ENCODE measurements at places on chromosomes 7 and 10.

DNA sequence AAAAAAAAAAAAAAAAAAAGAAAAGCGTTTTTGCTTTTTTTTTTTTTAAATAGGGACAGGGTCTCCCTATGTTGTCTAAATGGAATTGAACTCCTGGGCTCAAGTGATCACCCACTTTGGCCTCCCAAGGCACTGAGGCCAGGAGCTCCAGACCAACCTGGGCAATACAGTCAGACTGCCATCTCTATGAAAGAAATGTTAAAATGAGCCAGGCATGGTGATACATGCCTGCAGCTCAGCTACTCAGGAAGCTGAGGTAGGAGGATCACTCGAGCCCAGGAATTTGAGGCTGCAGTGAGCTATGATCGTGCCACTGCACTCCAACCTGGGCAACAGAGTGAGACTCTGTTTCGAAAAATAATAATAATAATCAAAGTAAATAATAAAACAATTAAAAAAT, 16.5 kb upstream of the LMTK2 start:
- no peak for DNase-seq

- no peak for DNase-seq
Observed at GRCh38 chr10:119651514-119652360, 557 bp downstream of the BAG3 start.

DNA sequence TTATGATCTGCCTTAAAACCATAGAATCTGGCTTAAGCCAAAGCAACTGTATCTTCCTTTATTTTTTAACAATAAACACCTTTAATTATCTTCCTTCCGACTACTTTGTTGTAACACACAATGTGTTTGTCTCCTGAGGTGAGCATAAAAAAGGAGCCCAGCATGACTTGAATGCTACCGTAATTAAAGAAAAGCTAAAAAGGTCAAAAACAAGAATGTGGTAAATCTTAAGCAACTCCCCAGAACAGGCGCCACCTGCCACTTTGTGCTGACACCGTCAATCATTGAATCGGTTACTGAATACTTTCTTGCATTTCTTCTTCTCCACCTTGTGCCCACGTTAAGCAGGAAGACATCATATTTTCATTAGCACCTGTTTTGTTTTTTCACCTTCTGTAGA, 569.9 kb upstream of the C7orf33 start:
- no peak for DNase-seq

DNA sequence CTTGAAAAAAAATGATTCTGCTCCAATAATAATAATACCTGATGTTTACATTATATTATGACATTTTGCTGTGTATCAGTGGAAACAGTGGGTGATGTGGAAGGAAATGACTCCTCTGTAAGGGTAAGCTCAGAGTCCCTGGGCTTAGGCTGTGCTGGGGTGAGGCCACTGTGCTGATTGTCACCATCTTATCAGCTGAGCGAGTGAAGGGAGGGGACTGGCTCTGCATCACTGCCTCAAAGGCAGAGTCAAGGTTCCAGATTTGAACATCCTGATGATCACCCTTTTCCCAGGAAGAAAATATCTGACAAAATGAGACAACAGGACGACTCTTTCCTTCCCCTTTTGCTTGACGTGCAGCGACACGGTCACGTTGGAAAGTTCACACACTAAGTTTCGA, 24.0 kb upstream of the HABP2 start:
- no peak for DNase-seq

DNA sequence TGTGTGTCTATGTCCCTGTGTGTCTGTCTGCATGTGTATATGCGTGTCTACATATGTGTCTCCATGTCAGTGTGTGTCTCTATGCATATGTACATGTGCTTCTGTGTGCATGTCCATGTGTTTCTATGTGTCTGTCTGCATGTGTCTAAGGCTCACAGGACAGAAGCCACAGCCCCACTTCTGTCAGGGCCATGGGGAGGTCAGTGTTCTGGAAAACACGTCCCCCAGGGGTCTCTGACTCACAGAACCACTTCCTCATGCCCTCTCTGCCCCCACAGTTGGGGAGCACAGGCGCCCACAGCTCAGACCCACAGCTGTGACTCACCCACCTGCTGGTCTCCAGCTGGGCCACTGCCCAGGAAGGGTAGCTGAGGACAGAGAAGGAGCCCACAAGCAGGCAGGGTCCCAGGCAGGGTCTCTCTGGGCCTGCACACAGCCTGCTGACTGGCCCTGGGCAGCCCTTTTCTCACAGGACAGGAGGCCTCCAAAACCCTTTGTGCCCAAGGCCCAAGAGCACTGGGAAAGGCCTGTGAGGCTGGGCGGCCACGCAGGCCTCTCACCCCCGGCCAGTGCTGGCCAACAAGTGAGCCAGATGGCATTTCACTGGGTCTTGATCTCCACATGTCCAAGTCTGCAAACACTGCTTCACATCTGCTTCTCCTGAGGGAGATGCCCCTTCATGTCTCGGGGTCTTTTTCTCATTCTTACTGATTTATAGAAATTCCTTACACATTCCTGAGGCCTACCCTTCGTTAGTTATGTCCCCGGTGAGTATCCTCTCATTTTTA, 102.9 kb upstream of the FAM20C start:
- no peak for DNase-seq

DNA sequence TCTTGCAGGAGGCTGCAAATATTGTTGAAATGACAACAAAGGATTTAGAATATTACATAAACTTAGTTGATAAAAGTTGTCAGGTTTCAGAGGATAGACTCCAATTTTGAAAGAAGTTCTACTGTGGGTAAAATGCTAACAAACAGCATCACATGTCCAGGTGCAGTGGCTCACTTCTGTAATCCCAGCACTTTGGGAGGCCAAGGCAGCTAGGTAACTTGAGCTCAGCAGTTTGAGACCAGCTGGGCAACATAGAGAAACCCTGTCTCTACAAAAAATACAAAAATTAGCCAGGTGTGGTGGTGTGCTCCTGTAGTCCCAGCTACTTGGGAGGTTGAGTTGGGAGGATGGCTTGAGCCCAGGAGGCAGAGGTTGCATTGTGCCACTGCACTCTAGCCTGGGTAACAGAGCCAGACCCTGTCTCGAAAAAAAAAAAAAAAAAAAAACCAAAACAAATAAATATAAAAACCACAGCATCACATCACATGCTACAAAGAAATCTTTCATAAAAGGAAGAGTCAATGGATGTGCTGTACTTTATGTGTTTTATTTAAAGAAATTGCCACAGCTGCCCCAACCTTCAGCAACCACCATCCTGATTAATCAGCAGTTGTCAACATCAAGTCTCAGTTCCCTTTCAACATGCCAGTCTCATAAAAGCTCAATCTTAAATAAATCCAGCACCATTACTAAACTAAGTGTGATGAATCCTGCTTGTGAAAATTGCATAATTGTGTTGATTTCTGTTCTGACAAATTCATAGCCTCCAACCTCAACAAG, 83.2 kb upstream of the MBL2 start:
- DNase-seq = no peak

DNA sequence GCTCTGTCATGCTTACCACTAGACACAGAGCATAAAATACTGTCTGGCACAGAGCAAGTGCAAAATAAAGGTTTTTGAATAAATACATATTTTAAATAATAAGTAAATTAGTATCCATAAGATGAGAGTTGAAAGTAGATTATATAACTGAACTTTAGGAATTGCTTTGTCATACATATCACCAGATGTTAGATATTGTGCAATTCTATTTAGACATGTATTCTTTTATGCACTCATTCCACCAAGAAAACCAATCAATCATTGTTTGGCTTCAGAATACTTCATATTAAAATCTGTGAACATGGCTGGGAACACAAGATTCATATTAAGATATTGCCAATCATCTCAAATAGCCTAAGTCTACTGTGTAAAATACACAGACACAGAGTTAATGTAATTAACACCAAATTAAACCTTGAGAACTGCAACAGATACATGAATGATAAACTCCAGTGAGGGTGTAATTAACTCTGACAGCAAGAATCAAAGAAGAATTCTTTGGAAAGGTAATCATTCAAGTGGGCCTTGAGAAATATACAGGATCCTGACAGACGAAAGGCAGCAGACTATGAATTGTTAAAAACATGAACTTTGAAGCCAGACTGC, 201.0 kb upstream of the PTN start:
- no peak for DNase-seq

- DNase-seq = no peak
Observed at GRCh38 chr10:124104011-124104627, 10.7 kb upstream of the CHST15 start.

- DNase-seq = no peak
Observed at GRCh38 chr7:34453150-34453549, 204.9 kb upstream of the NPSR1 start.

DNA sequence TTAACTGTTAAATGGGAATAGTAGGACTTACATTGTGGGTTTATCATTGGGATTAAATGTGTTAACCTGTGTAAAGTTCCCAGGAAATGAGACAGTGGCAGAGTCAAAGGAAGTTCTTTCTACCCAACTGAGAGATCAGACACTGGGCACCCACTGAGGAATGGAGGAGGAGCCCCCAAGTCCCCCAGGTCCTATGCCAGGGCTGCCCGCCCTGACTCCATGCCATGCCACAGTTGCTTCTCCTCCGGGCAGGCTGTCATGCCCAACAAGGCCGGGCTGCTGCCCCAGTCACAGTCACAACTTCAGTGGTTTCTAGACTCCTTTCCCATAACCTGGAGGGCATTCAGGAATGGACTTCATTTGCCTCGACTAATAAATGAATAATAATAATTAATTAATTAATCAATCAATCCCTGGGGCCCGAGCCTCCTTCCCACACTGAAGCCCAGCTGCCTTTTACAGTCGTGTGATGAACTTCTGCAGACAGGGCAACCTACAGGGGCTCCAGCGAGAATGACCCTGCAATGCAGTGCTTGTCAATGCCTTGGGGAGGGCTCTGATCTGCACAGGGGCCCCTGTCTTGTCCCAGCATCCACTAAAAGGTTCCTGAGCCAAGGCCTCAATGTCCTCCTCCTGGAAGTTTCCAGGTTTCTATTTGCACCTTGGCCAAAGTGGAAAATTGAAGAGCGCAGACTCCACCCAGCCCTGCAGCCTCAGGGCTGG, 32.4 kb downstream of the DRGX start:
- DNase-seq = no peak

- DNase-seq = no peak
Observed at GRCh38 chr7:4204513-4205165, 477.5 kb upstream of the FOXK1 start.

- DNase-seq = no peak
Observed at GRCh38 chr10:29276251-29276850, 12.5 kb upstream of the LYZL1 start.

GRCh38 chr7:40810274-40810673, 675.5 kb downstream of the SUGCT start:
- DNase-seq = no peak

GRCh38 chr7:158617737-158618128, 30.1 kb upstream of the PTPRN2 start:
- no peak for DNase-seq

DNA sequence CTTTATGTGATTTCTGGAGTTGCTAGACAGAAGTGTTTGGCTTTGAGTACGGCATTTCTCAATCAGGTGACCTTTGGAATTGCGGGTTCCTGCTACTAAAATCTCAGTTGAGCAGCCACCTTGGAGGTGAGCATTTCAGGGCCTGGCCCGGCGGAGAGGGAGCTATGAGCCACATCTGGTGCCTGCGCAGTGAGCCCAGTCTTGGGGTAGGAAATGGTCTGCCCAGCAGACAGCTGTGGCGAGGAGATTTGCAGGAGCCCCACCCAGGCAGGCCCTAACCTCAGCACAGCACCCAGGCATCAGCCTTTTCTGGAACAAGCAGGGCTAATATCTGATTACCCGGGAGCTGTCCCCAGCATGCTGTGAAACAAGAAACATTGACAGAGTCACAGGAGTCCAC, 547.9 kb upstream of the FOXK1 start:
- no peak for DNase-seq
